ENCODE measurements at places on chromosomes 4 and X.

GRCh38 chr4:134320048-134320447 lies 118.5 kb upstream of the PABPC4L start:
- H3K27me3 ChIP-seq = no peaks in the 10 kb centered on the region
- H3K4me1 ChIP-seq = no peaks in the 10 kb centered on the region
- H3K27ac ChIP-seq = no peak overlapping the region
- DNase-seq = no peak

DNA sequence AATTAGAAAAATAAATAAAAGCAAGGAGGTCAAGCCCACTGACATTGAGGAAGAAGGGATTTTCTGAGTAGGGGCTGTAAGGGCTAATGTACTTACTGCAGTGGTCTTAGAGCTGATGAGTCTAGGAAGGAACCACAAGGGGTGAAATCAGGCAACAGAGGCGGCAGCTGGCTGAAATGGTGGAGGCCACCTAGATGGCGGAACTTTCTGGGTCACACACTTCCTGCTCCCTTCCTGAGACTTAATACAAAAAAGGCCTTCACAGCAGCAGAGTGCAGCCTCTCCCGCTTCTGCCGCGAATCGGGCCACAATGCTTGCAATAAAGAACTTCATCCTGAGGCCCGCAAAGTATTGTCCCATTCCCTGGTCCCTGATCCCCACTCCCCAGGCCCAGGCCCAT lies 15.4 kb downstream of the SNX12 start:
- H3K4me3 ChIP-seq = no peak overlapping the region
- H3K27ac ChIP-seq = no peak overlapping the region
- no peaks in the 10 kb centered on the region for H3K27me3 ChIP-seq
- H3K36me3 ChIP-seq = no peaks in the 10 kb centered on the region
- DNase-seq = no peak

DNA sequence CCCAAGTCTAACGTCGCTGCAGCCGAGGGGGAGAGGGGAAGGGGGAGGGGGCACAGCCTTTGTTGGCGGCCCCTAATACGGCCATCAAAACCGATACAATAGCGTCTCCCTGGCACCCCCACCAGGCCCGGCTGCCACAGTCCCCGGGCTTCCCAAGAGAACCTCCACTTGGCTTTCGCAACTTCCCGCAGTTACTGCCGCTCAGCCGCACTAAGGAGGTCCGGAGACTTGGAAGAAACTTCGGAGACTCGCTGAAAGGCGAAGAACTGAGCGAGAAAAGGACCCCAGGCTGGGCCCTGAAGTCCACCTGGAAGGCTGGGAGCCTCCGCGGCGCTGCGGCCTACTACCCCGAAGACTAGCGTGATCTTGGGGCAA lies 2.8 kb downstream of the NKX6-1 start:
- no peak overlapping the region for H3K4me3 ChIP-seq
- no peaks in the 10 kb centered on the region for H3K27me3 ChIP-seq
- no peaks in the 10 kb centered on the region for H3K36me3 ChIP-seq
- no peak overlapping the region for H3K27ac ChIP-seq
- DNase-seq = no peak

GRCh38 chr4:37644962-37645361 lies 41.2 kb downstream of the RELL1 start:
- no peak overlapping the region for H3K4me3 ChIP-seq
- no peak overlapping the region for H3K27ac ChIP-seq
- no peaks in the 10 kb centered on the region for H3K4me1 ChIP-seq

- no peak overlapping the region for H3K4me3 ChIP-seq
- DNase-seq = no peak
- H3K36me3 ChIP-seq = no peaks in the 10 kb centered on the region
- H3K4me1 ChIP-seq = no peaks in the 10 kb centered on the region
Measured at GRCh38 chr4:151238477-151238876, 38.5 kb upstream of the PRSS48 start.

GRCh38 chrX:124042042-124042441 lies 80.5 kb downstream of the STAG2 start:
- no peaks in the 10 kb centered on the region for H3K36me3 ChIP-seq
- no peak overlapping the region for H3K27ac ChIP-seq
- H3K4me1 ChIP-seq = no peaks in the 10 kb centered on the region
- H3K27me3 ChIP-seq = no peaks in the 10 kb centered on the region
- DNase-seq = no peak
- no peak overlapping the region for H3K4me3 ChIP-seq

- no peak overlapping the region for H3K27ac ChIP-seq
- H3K4me1 ChIP-seq = no peaks in the 10 kb centered on the region
Measured at GRCh38 chr4:183797445-183798300, 107.4 kb upstream of the STOX2 start.

GRCh38 chr4:40357738-40358137 lies 22.6 kb downstream of the CHRNA9 start:
- H3K4me1 ChIP-seq = no peaks in the 10 kb centered on the region
- no peaks in the 10 kb centered on the region for H3K27me3 ChIP-seq
- H3K4me3 ChIP-seq = no peak overlapping the region
- no peaks in the 10 kb centered on the region for H3K36me3 ChIP-seq
- H3K27ac ChIP-seq = no peak overlapping the region

GRCh38 chr4:107939307-107939706 lies 8.0 kb downstream of the CYP2U1 start:
- H3K27me3 ChIP-seq = no peaks in the 10 kb centered on the region
- no peak overlapping the region for H3K27ac ChIP-seq
- no peaks in the 10 kb centered on the region for H3K4me1 ChIP-seq

GRCh38 chrX:84729809-84730208 lies 227.6 kb upstream of the HDX start:
- no peaks in the 10 kb centered on the region for H3K27me3 ChIP-seq
- no peak overlapping the region for H3K4me3 ChIP-seq
- H3K36me3 ChIP-seq = no peaks in the 10 kb centered on the region
- DNase-seq = no peak

GRCh38 chr4:168841000-168841671 lies 168.9 kb downstream of the CBR4 start:
- H3K4me3 ChIP-seq = no peak overlapping the region
- no peak for DNase-seq
- no peaks in the 10 kb centered on the region for H3K36me3 ChIP-seq
- peaks cover 25% of the 10 kb centered on the region for H3K4me1 ChIP-seq
- H3K27ac ChIP-seq = peak overlapping the region; percentile 64

DNA sequence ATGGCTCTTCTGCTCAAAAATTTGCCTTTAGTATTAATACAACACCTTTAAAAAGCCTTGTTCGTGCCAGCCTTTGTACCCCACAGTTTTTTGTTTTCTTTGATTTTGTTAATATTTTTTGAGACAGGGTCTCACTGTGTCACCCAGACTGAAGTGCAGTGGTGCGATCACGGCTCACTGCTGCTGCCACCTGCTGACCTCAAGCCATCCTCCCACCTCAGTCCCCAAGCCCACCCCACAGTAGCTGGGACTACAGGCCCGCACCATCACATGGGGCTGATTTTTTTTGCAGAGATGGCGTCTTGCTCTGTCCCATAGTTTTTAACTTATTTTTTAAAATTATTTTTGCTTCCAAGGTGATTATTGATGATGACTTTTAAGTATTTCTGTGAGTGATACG lies 134.0 kb downstream of the HTR2C start:
- no peak overlapping the region for H3K27ac ChIP-seq
- no peaks in the 10 kb centered on the region for H3K27me3 ChIP-seq
- no peaks in the 10 kb centered on the region for H3K4me1 ChIP-seq
- no peaks in the 10 kb centered on the region for H3K36me3 ChIP-seq

DNA sequence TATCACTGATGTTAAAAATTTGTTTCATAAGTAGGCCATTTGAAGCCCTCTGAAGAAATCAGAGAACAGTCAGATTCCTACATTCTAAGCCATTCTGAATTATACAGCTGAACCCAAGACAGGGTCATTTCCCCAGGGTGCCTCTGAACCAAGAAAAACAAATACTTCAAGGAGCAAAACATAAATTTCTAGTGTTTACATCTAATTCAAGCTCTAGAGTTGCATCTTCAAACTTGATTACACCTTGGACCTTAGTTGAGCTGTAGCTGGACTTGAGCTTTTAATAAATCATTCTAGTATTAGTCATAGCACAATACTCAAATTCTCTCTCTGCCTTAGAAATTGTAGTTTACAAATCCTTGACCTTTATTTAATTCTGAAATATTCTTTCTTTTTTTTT lies 87.6 kb upstream of the IL15 start:
- no peak for DNase-seq
- no peaks in the 10 kb centered on the region for H3K27me3 ChIP-seq
- H3K27ac ChIP-seq = no peak overlapping the region

- H3K36me3 ChIP-seq = peaks cover 2% of the 10 kb centered on the region
- H3K27ac ChIP-seq = no peak overlapping the region
- DNase-seq = no peak
- no peak overlapping the region for H3K4me3 ChIP-seq
Measured at GRCh38 chrX:74242050-74242449, 61.9 kb upstream of the ZCCHC13 start.

- H3K36me3 ChIP-seq = no peaks in the 10 kb centered on the region
- H3K27ac ChIP-seq = no peak overlapping the region
- no peaks in the 10 kb centered on the region for H3K27me3 ChIP-seq
- H3K4me1 ChIP-seq = no peaks in the 10 kb centered on the region
Measured at GRCh38 chr4:118102195-118102594, 67.9 kb downstream of the NDST3 start.

DNA sequence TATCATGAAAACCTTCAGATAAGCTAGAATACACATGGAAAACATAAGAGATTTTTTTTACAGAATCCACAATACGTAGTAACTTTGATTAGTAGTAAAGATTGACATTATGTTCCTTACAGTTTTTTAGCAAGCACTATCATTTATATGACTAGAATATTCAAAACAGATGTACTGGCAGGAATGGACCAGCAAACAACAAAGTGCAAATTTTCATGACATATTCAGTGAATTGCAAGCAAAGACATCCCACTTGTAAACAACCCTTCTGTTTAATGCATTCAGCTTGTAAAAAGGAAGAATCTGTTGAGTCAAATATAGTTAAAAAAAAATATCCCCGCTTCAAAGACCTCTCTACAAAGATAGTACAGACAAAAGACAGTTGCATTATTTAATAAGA lies 403.7 kb upstream of the TRAM1L1 start:
- no peak for DNase-seq
- no peaks in the 10 kb centered on the region for H3K27me3 ChIP-seq
- H3K36me3 ChIP-seq = no peaks in the 10 kb centered on the region
- H3K27ac ChIP-seq = no peak overlapping the region
- H3K4me1 ChIP-seq = no peaks in the 10 kb centered on the region

DNA sequence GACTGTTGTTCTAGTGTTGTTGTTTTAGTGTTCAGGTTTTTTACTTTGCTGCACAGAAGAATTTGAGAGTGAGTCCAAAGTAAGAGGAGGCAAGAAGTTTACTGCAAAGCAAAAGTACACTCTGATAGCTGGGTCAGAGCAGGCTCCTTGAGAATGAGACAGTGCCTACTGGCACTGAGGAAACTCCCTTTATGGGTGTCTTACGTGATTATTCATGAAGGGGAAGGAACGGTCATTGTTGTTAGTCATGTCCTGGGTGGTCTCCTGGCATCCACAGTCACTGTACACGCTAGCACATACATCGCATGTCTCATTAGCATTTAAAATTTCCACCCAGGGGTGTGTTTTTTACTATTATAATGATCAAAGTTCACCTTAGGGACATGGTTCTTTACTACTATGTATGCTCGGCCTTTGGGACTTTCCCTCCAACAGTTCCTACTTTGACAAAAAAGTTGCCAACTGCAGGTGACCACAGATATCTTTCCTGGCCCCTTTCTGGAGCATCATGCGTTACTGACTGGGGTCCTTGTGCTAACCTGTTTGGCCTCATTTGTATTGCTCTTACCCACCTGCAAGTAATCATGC lies 688.9 kb upstream of the AMOT start:
- no peak overlapping the region for H3K4me3 ChIP-seq
- no peaks in the 10 kb centered on the region for H3K36me3 ChIP-seq
- H3K27me3 ChIP-seq = no peaks in the 10 kb centered on the region
- no peak for DNase-seq
- no peaks in the 10 kb centered on the region for H3K4me1 ChIP-seq

GRCh38 chr4:120525106-120525505 lies 397.4 kb downstream of the PRDM5 start:
- no peaks in the 10 kb centered on the region for H3K27me3 ChIP-seq
- no peak overlapping the region for H3K4me3 ChIP-seq
- H3K36me3 ChIP-seq = no peaks in the 10 kb centered on the region
- no peaks in the 10 kb centered on the region for H3K4me1 ChIP-seq
- DNase-seq = no peak

- H3K27ac ChIP-seq = no peak overlapping the region
- no peaks in the 10 kb centered on the region for H3K27me3 ChIP-seq
- H3K4me3 ChIP-seq = no peak overlapping the region
- H3K4me1 ChIP-seq = no peaks in the 10 kb centered on the region
- no peaks in the 10 kb centered on the region for H3K36me3 ChIP-seq
Measured at GRCh38 chrX:134026565-134027311, 41.3 kb upstream of the GPC3 start.

DNA sequence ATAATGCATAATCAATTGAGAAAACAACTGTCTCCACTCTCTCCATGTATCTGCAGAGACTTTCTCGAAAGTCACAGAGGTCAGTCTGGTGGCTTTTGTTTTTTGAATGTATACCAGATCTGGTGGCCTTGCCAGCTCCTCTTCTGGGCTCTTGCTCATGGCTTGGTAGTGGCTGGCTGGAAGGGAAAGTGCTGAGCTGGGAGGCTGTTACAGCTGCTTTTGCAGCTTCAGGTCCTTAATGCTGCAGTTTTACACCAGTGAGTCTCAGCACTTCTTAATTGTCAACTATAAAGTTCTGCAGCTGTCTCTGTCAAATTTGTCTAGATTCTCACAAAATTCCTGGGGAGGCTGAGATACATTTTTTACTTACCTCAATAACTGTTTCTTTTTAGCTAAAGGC lies 390.0 kb downstream of the GRXCR1 start:
- no peak overlapping the region for H3K4me3 ChIP-seq
- H3K36me3 ChIP-seq = no peaks in the 10 kb centered on the region
- H3K27me3 ChIP-seq = no peaks in the 10 kb centered on the region
- no peak overlapping the region for H3K27ac ChIP-seq

DNA sequence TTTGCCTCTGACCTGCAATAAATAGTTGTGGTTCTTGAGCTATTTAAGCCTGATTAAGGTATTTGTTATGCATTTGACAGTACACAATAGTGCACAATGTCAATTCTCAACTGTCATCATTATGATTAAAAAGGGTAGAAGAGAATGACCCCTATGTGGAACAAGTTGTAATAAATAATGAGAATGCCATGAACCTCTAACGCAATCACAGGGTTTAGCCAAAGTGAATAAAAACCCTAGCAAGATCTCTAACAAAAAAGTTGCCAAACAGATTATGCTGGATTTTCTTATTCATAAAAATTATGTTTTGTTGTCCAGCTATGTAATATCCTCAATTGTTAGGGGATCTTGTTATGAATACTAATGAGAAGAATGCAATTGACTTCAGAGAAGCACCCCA lies 387.4 kb downstream of the GPAT3 start:
- no peaks in the 10 kb centered on the region for H3K4me1 ChIP-seq
- no peak for DNase-seq
- H3K27ac ChIP-seq = no peak overlapping the region
- no peaks in the 10 kb centered on the region for H3K36me3 ChIP-seq

All from aorta (tissue), 5 donors.